Stimulated activated naive B cell treated with anti-CD40 and anti-IgM and Interleukin-4, amounts not matched to agents 10 μg/mL and 1 μg/mL and 100 μg/mL, for 72 hours (primary cell): ENCODE measurements at places on chromosomes 3 and 15.
A peak's percentile ranks its signal among the peaks of the same experiment; 100 is the strongest.

- DNase-seq: no peak
Observed at GRCh38 chr3:143753006-143753405, 95.3 kb downstream of the SLC9A9 start.

GRCh38 chr3:174477491-174477890, 381.6 kb upstream of the NAALADL2 start:
- no peak for DNase-seq

- DNase-seq: no peak
Observed at GRCh38 chr15:100997442-100997841, 78.3 kb downstream of the LRRK1 start.

DNA sequence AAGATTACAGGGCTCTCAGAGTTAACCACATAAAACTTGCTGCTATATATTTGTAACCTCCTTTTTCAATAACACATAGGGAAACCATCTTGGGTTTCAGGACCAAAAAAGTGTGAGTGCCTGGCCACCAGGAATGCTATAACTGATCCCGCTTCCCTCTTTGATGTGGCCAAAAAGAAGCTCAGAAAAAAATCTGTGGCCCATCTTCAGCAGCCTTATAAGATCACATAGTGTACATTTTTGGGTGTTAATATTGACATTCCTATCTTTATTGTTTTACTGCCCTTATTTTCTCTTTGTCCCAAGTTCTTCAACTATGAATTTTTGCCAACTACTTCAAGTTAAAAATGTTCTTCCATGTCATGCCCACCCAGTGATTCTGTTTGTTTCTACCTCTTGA, 102.8 kb downstream of the LIPC start:
- DNase-seq: no peak

GRCh38 chr15:23645371-23646164, 2.1 kb downstream of the MAGEL2 start:
- DNase-seq: no peak

DNA sequence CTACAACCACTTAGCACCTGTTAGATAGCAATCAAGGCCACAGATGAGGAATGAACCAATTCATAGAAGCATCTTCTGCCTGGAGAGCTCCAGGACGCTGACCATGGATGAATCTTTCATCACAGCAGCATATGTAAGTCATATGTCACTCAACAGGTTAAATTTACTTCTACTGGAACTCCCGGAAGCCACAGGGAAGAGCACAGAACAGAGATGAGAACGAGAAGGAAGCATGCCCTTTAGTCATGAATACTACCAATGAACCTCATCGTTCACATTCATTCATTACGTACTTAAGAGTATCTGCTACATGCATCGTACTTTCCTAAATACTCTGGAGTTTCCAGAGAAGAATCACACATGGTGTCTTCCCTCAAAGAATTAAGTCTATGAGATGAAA, 192.8 kb downstream of the STT3B start:
- no peak for DNase-seq

- no peak for DNase-seq
Observed at GRCh38 chr15:72065801-72066200, 52.1 kb downstream of the MYO9A start.

GRCh38 chr3:156806698-156807097, 19.5 kb upstream of the LEKR1 start:
- DNase-seq: no peak

- no peak for DNase-seq
Observed at GRCh38 chr3:45741742-45742460, 52.7 kb downstream of the SACM1L start.

- no peak for DNase-seq
Observed at GRCh38 chr3:43062564-43063040, 43.3 kb downstream of the POMGNT2 start.

- no peak for DNase-seq
Observed at GRCh38 chr3:127442506-127442905, 148.0 kb downstream of the TPRA1 start.

DNA sequence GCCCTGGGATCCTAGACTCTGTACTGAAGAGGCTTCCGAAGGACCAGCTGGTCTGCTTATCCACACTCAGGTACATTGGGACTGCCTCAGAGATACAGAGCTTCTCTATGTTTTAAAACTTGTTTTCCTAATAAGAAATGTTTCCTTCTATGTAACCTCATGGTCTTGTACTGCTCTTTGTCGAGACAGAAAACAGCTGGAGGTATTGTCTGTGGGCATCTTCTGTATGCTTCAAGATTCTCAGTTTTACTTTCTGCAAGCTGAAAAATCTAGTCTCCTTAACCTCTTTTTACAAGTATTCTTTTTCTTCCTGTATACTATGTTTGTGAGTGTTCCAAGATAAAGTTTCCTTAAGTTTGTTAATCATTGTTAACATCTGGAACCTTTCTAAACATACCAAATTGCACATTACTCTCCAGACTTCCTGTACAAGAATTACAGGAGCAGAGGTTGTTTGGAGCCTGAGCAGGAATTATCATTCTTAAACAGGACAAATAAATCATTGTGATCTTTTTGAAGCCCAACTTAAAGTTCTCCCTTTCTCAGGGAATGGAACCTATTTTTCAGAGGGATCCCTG, 358.3 kb upstream of the CFAP20DC start:
- DNase-seq: no peak

- DNase-seq: no peak
Observed at GRCh38 chr3:41519746-41520145, 320.4 kb downstream of the CTNNB1 start.

- no peak for DNase-seq
Observed at GRCh38 chr15:62124973-62125303, 40.1 kb downstream of the C2CD4B start.

GRCh38 chr3:193030276-193030675, 112.6 kb upstream of the MB21D2 start:
- DNase-seq: no peak

- DNase-seq: no peak
Observed at GRCh38 chr3:186818516-186818915, 12.2 kb upstream of the RFC4 start.

DNA sequence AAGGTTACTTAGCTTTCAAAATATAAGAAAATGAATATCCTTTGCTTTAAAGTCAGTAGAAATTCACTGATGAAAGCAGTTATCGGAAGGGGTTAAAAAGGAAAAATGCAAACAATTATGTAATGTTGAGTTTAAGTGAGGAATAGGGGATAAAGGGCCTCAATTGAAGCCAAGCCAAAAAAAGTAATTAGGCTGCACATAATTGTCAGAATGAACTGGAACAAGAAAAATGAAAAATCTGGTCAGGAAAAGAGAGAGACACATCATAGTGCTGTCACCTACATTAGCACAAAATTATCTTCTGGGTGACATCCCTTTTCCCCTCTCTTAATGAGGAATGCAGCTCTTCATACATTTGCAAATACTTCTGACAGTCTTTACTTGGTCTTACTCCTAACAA, 48.8 kb upstream of the PIK3R4 start:
- DNase-seq: no peak

- no peak for DNase-seq
Observed at GRCh38 chr3:10505791-10506585, 602 bp upstream of the ATP2B2 start.

DNA sequence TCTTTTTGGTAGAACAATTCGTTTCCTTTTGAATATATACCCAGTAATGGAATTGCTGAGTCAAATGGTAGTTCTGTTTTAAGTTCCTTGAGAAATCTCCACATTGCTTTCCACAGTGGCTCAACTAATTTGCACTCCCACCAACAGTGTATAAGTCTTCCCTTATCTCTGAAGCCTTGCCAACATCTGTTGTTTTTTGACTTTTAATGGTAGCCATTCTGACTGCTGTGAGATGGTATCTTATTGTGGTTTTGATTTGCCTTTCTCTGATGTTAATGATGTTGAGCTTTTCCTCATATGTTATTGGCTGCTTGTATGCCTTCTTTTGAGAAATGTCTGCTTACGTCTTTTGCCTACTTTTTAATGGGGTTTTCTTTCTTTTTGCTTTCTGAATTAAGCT, 270.6 kb upstream of the MEIS2 start:
- no peak for DNase-seq

- no peak for DNase-seq
Observed at GRCh38 chr3:17329927-17330326, 412.5 kb downstream of the TBC1D5 start.

- DNase-seq: no peak
Observed at GRCh38 chr15:95449230-95449628, 881.3 kb upstream of the NR2F2 start.

- DNase-seq: no peak
Observed at GRCh38 chr15:69217381-69217780, 56.9 kb downstream of the GLCE start.

DNA sequence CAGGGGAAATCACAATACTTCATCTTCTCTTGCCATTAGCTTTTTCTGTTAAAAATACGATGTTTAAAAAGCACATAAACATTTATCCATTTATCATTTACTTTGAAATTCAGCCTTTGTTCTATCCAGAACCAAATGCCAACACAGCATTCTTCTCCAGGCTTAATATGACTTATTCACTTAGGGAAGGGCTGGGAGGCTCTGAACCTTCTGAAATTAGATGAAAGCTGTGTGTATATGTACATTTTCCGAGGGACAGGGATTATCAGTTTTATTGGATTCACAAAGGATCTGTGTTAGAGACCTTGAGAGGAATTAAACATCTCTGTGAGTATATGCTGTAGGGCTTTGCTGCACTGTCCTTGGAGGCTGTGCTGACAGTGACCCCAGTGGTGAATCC, 210.6 kb upstream of the UBE3A start:
- DNase-seq: no peak

- no peak for DNase-seq
Observed at GRCh38 chr15:31387479-31388118, 61.0 kb downstream of the KLF13 start.

DNA sequence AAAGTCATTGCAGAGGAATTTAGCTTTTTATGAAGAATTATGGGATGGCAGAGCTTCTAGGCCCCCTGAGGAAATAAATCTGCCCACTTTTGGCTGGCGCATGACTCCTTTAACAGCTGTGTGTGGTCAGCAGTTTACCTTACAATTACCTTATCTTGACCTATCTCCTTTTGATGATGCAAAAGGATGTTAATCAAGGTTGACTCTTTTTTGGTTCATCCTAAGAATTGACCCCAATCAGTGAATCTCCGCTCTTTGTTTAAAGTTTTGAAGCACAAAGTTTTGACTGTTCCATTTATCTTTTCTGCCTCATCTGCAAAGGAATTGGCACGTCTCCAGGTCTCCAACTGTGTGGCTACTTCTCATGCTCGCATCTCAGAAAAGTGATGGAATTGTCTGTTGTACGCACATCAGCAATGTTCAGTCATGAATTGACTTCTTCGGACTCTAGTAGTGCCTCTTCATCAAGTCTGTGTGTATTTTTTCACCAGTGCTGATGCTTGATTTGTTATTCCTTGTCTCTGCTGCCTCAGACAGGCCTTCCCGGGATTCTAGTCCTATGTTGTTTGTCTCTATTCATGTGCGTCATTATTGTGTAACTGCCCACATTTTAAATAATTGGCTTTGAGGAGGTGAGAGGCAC, 196.2 kb upstream of the CFAP20DC start:
- DNase-seq: no peak

GRCh38 chr15:99476413-99477222, 89.2 kb upstream of the MEF2A start:
- DNase-seq: peak; percentile 48

GRCh38 chr3:157938154-157938779, 168.0 kb downstream of the SHOX2 start:
- no peak for DNase-seq

GRCh38 chr3:65660000-65660598, 378.6 kb downstream of the MAGI1 start:
- DNase-seq: no peak

GRCh38 chr3:172321035-172321434, 127.2 kb downstream of the GHSR start:
- DNase-seq: no peak

DNA sequence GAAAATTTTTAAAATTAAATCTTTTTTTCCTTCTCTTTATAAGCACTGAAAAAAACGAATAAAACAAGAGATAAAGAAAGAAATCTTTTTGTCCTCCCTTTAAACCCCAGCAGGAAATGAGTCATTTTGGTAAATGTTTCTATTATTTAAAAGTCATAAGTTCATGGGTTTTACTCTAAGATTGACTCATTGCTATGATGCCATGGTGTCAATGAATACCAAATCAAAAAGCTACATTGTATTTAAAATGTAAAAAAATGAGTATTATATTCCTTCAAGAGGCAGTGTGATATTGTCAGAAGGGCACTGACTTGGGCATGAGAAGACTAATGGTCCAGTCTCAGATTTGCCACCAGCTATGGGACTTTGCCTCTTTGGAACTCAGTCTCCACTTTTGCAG, 303.4 kb upstream of the DNAJC19 start:
- no peak for DNase-seq
